Germinal center (tissue), 1 donor: ENCODE measurements at places on chromosomes 7 and 10.

DNA sequence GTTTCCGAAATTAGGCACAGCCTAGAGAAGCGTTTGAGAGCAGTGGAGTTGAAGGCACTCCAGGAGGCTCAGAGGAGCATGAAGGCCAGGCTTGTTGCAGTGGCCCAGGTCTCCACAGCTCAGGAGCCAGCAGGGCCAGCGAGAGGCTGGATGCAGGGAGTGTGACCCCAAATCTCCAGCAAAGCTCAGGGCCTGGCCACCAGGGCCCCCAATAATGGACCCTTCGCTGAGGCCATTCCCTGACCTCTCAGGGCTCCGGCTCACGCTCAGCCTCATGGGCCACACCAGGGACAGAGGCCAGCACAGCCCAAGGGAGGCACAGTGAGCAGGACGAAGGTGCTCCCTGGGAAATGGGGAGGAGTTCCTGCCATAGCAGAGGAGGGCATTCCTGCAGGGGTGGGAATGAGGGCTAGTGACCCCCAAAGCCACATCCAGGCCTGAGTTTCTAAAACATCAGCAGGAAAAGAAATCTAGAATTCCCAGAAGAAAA, 47.5 kb downstream of the EBF3 start:
- DNase-seq: no peak

GRCh38 chr7:2781636-2782035, 62.5 kb downstream of the GNA12 start:
- DNase-seq: no peak

DNA sequence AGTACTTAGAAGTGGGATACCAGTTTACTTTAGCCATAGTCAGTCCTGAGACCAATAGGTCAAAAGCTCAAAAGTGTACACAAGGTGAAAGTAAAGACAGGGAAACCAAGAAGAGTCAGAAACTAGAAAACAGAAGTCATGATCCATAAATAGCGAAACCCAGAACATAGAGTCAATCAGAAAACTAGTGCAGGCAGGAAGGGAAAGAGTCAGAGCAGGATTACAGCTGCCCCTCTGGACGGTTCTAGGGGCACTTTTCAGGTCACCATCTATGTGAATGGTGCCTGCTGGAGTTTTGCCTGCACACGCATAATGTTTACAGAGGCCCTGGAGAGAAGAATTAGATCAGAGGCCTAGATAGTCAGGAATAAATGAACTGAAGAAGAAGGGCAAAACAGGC, 22.4 kb upstream of the DMTF1 start:
- DNase-seq: no peak

GRCh38 chr7:69643265-69643664, 45.0 kb downstream of the AUTS2 start:
- no peak for DNase-seq

- peak; percentile 54 for DNase-seq
These were observed 112.8 kb downstream of the CDK14 start for GRCh38 chr7:90708841-90709317.

GRCh38 chr7:70322856-70323255, 724.6 kb downstream of the AUTS2 start:
- no peak for DNase-seq

DNA sequence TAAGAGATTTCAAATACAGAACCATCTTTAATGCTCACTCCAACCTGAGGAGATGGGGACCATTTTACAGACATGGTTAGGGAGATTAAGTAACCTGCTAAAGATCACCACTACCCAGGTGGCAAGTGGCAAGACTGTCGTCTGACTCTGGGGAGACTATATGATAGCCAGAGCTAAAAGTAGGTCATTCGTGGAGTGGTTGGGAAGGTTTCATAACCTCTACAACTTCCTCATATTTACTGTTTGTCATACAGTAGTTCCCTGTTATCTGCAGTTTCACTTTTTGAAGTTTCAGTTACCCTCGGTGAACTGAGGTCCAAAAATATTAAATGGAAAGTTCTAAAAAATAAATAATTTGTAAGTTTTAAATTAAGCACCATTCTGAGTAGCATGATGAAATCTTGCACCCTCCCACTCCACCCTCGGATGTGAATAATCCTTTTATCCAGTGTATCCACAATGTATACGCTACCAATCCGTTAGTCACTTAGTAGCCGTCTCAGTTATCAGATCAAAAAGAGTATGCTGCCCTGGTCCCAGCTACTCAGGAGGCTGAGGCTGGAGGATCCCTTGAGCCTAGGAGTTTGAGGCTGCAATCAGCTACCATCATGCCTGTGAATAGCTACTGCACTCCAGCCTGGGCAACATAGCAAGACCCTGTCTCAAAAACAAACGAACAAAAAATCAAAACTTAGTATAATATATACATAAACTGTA, 14.9 kb upstream of the LGI1 start:
- DNase-seq: peak; percentile 50

GRCh38 chr10:89869180-89869579, 167.8 kb downstream of the KIF20B start:
- no peak for DNase-seq
